ENCODE measurements at places on chromosomes 13 and 19.

DNA sequence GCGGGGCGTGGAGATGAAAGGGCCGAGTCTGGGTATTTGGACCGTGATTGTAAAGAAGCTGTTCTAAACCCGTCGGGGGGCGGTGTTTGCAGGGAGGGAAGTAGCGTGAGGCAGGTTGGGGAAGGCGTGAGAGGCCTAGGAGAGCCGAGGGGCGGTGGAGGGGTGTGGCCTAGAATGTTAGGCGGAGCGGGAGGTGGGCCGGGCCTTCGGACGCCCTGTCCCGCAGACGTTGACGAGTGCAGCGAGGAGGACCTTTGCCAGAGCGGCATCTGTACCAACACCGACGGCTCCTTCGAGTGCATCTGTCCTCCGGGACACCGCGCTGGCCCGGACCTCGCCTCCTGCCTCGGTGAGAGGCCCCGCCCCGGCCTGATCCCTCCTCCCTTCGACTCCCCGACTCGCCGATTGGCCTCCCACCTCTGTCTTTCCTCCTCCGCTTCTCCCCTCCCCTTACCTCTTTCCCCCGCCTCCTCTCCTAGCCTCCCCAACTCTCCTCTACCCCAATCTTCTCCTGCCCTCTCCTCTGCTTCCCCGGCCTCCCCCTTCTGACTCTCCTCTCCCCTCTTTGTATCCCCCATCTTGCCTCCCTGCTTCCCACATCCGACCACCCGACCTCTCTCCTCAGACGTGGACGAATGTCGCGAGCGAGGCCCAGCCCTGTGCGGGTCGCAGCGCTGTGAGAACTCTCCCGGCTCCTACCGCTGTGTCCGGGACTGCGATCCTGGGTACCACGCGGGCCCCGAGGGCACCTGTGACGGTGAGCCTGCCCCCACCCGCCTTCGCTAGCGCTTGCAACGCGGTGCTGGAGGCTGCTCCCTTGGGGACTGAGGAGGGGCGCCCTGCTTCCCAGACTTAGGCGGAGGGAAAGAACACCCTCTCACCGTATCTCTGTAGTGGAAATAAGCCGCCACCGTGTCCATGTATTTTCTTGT is 12.8 kb downstream of the LTBP4 start:
- H3K4me1 ChIP-seq: peaks cover 41% of the 10 kb centered on the region
- H3K27ac ChIP-seq: peak overlapping the region; percentile 80
- DNase-seq: peak; percentile 83
- peaks cover 48% of the 10 kb centered on the region for H3K36me3 ChIP-seq
- no peaks in the 10 kb centered on the region for H3K27me3 ChIP-seq

DNA sequence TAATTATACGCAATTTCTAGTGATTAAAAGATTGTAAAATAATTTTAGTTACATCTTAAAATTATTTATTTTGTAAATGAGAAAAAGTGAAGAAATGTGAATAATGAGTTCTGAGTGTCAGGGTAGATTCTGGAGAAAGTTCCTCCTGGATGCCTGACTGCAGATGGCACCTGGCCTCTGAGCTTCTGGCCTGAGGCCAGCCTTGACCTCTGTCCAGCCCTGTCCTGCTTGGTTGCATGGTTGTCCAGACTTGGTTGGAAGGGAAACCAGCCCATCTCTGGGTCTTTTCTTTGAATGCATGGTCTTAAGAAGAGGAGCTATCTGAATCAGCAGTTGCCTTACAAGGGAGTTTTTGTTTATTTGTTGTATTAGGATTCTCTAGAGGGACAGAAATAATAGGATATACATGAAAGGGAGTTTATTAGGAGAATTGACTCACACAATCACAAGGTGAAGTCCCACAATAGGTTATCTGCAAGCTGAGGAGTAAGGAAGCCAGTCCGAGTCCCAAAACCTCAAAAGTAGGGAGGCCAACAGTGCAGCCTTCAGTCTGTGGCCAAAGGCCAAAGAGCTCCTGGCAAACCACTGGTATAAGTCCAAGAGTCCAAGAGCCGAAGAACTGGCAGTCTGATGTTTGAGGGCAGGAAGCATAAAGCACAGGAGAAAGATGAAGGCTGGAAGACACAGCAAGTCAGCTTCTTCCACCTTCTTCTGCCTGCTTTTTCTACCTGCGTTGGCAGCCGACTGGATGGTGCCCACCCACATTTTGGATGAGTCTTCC is 385.8 kb downstream of the ZNF536 start:
- H3K36me3 ChIP-seq: no peaks in the 10 kb centered on the region
- no peak overlapping the region for H3K27ac ChIP-seq
- no peaks in the 10 kb centered on the region for H3K4me1 ChIP-seq
- no peaks in the 10 kb centered on the region for H3K27me3 ChIP-seq

DNA sequence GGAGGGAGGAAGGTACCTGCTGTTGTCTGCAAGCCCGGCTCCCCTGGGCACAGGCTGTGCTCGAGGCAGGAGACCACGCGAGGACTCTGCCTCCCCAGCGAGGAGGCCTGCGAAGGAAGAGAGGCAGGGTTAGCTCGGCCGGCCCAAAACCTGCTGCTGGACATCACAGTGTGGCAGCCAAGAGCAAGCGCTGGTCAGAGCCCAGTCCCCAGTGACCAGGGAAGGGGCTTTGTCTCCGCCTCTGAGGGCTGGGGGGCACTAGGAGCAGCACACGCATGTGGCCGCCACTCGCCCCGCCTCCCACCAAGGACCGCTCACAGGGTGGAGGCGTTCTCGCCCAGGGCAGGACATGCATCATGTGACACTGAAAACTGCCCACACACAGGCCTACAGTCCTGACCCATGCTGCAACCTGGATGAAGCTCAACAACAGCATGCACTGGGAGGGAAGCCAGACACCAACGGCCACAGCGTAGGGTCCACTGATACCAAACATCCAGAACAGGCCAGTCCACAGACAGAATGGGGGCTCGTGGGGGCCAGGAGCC is 8.5 kb downstream of the MIER2 start:
- H3K27me3 ChIP-seq: no peaks in the 10 kb centered on the region
- DNase-seq: no peak
- peaks cover 6% of the 10 kb centered on the region for H3K4me1 ChIP-seq
- H3K4me3 ChIP-seq: no peak overlapping the region
- H3K36me3 ChIP-seq: no peaks in the 10 kb centered on the region
- H3K27ac ChIP-seq: no peak overlapping the region

DNA sequence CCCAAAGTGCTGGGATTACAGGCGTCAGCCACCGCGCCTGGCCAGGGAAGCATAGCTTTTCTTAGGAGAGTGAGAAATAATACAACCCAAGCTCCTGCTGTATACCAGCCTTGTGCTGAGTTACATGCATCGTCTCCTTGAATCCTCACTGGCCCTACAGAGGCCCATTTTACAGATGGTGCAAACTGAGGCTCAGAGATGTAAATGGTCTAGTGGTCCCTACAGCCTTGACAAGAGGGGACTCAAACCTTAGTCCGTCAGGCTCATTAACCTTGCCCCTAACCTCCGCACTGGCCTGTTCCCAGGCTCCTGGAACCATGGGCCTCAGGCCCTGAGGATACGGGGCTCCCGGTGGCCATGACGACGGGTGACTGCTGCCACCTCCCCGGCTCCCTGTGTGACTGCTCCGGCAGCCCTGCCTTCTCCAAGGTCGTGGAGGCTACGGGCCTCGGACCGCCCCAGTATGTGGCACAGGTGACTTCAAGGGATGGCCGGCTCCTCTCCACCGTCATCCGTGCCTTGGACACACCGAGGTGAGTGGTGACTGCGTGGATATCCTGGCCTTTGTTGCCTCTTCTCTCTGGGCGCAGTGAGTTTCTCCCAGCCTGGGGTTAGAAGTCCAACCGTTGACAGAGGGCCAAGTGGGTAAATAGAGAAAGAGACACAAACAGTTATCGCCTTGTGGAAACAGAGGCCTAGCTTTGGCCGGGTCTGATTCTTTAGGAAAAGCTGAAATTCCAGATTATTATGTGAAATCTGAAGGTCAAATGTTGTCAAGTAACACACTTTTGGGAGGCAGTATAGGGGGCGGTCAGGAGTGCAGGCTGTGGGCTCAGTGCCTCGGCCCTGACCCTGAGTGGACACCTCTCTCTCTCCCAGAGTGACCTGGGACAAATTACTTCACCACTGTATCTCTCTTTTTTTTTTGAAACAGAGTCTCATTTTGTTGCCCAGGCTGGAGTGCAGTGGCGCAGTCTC is 8.7 kb downstream of the MARCHF2 start:
- H3K27ac ChIP-seq: no peak overlapping the region
- no peaks in the 10 kb centered on the region for H3K27me3 ChIP-seq
- no peak overlapping the region for H3K4me3 ChIP-seq
- H3K36me3 ChIP-seq: no peaks in the 10 kb centered on the region

- no peaks in the 10 kb centered on the region for H3K27me3 ChIP-seq
- H3K27ac ChIP-seq: no peak overlapping the region
- H3K4me3 ChIP-seq: no peak overlapping the region
- H3K4me1 ChIP-seq: no peaks in the 10 kb centered on the region
These were observed 8.1 kb downstream of the RTN2 start for GRCh38 chr19:45488708-45489107.

GRCh38 chr19:57682226-57682766 is 519 bp downstream of the ZNF551 start:
- peaks cover 49% of the 10 kb centered on the region for H3K36me3 ChIP-seq
- DNase-seq: no peak
- peaks cover 18% of the 10 kb centered on the region for H3K4me1 ChIP-seq
- H3K27me3 ChIP-seq: no peaks in the 10 kb centered on the region

- no peaks in the 10 kb centered on the region for H3K27me3 ChIP-seq
- H3K4me3 ChIP-seq: no peak overlapping the region
- peak overlapping the region; percentile 55 for H3K27ac ChIP-seq
- H3K4me1 ChIP-seq: peaks cover 41% of the 10 kb centered on the region
- peaks cover 1% of the 10 kb centered on the region for H3K36me3 ChIP-seq
- no peak for DNase-seq
These were observed 7.9 kb upstream of the WBP4 start for GRCh38 chr13:41053384-41053826.

- H3K27me3 ChIP-seq: no peaks in the 10 kb centered on the region
- no peaks in the 10 kb centered on the region for H3K4me1 ChIP-seq
- H3K4me3 ChIP-seq: no peak overlapping the region
- no peaks in the 10 kb centered on the region for H3K36me3 ChIP-seq
- no peak overlapping the region for H3K27ac ChIP-seq
These were observed 56.4 kb downstream of the SIPA1L3 start for GRCh38 chr19:37963190-37963936.

GRCh38 chr13:39329182-39329639 is 273.8 kb downstream of the LHFPL6 start:
- no peaks in the 10 kb centered on the region for H3K27me3 ChIP-seq
- no peak for DNase-seq
- H3K4me3 ChIP-seq: no peak overlapping the region
- H3K4me1 ChIP-seq: peaks cover 4% of the 10 kb centered on the region
- no peaks in the 10 kb centered on the region for H3K36me3 ChIP-seq

DNA sequence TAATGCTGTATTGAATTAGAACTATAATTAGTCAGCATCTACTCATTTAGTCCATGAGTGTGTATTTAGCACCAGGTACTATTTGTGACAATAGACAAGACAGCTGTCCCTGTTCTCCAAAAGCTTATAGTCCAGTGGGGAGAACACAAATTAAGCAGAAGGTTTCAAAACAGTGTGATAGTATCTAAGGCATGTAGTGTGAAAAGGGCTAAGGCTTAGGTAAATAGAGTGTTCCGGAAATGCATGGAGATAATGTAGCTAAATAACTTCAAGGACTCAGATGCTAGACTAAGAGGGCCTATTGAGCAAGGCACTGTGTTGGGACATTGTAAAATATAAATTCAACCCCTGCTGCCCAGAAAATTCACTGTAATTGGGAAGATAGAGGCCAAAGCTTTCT is 144.1 kb upstream of the MIR17HG start:
- no peak overlapping the region for H3K27ac ChIP-seq
- no peaks in the 10 kb centered on the region for H3K36me3 ChIP-seq
- H3K4me3 ChIP-seq: no peak overlapping the region
- no peaks in the 10 kb centered on the region for H3K4me1 ChIP-seq

GRCh38 chr13:63010072-63010658 is 1594.5 kb upstream of the PCDH20 start:
- no peak for DNase-seq
- no peaks in the 10 kb centered on the region for H3K36me3 ChIP-seq
- H3K27ac ChIP-seq: no peak overlapping the region

DNA sequence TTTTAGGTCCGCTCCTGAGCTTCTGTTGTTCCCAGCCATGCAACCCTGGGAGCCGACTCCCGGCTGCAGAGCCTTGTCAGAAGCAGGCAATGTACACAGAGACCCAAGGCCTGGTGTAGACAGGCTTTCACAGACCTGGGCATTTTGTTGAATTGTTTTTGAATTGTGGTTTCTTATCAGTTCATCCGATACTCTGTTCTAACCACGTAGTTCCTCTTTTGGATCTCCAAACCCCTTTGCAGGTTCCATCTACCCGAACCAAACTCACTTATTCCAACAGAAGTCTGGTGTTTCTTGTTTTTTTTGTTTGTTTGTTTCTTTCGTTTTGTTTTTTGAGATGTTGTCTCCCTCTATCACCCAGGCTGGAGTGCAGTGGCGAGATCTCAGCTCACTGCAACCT is 6.3 kb upstream of the NLRP2 start:
- no peaks in the 10 kb centered on the region for H3K4me1 ChIP-seq
- H3K27me3 ChIP-seq: no peaks in the 10 kb centered on the region
- no peaks in the 10 kb centered on the region for H3K36me3 ChIP-seq
- no peak for DNase-seq

GRCh38 chr19:11339254-11340098 is at the start of gene RAB3D:
RAB3D (minus strand) TSS chr19:11339657; CDS start chr19:11337399, 2,258 bp downstream.
- peak within 1 kb of the TSS; percentile 90 for H3K27ac ChIP-seq
- H3K27me3 ChIP-seq: no peaks in the 10 kb centered on the region
- H3K4me3 ChIP-seq: peak within 1 kb of the TSS; percentile 81

- no peaks in the 10 kb centered on the region for H3K27me3 ChIP-seq
- no peak overlapping the region for H3K4me3 ChIP-seq
- H3K4me1 ChIP-seq: no peaks in the 10 kb centered on the region
These were observed 9.9 kb downstream of the ARL11 start for GRCh38 chr13:49638030-49638743.

GRCh38 chr19:1836458-1837221 is 11.6 kb downstream of the REXO1 start:
- H3K36me3 ChIP-seq: peaks cover 27% of the 10 kb centered on the region
- no peaks in the 10 kb centered on the region for H3K4me1 ChIP-seq
- no peak overlapping the region for H3K27ac ChIP-seq
- H3K27me3 ChIP-seq: no peaks in the 10 kb centered on the region
- no peak overlapping the region for H3K4me3 ChIP-seq
- no peak for DNase-seq

DNA sequence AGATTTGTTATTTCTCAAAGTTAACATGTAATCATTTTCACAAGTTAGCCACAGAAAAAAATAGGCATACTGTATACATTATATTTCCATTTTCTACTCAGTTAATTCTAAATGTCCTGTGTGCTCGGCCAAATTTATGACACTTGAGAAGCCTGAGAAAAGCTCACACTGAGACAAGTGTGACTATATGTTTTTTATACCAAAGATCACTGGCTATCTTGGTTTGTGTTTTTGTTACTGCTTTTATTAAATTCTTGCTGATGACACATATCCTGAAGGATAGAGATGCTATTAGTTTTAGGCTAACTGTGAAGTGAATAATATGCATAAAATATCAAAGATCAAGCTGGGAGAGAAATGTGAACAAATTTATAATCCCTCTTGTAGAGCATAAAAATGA is 49.3 kb upstream of the IL17D start:
- H3K4me3 ChIP-seq: no peak overlapping the region
- H3K27me3 ChIP-seq: no peaks in the 10 kb centered on the region
- DNase-seq: no peak
- no peak overlapping the region for H3K27ac ChIP-seq
- H3K36me3 ChIP-seq: no peaks in the 10 kb centered on the region

- no peaks in the 10 kb centered on the region for H3K27me3 ChIP-seq
- no peak for DNase-seq
- no peaks in the 10 kb centered on the region for H3K4me1 ChIP-seq
These were observed 15.9 kb upstream of the S1PR4 start for GRCh38 chr19:3162418-3163229.

GRCh38 chr19:7152568-7152967 is 83.1 kb downstream of the ZNF557 start:
- no peak for DNase-seq
- H3K27ac ChIP-seq: no peak overlapping the region
- no peaks in the 10 kb centered on the region for H3K27me3 ChIP-seq
- no peaks in the 10 kb centered on the region for H3K4me1 ChIP-seq
- H3K4me3 ChIP-seq: no peak overlapping the region
- no peaks in the 10 kb centered on the region for H3K36me3 ChIP-seq

Data from tibial nerve (tissue), 4 donors.